Kasumi-1 (cell line): ENCODE measurements at places on chromosomes 13 and 19.
A peak's percentile ranks its signal among the peaks of the same experiment; 100 is the strongest.

DNA sequence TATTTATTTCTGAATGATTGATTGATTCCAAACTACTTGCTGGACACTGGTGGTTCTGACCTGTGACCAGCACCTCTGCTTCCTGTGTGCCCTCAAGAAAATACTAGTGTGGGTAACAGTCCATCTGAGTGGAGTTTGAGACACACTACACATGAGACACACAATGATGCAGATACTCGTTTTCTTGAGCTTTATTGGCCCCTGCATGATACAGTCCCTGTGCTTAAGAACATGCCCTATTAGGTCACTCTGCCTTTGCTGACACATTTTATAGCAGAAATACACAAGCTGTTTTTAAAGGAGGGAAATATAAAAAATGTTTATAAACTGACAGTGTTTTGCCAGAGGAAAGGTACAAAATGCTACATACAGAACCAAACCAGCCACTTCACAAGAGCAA is 126.9 kb downstream of the STK24 start:
- no peak for DNase-seq

- no peak for DNase-seq
Measured at GRCh38 chr19:30719189-30719998, 347.2 kb downstream of the ZNF536 start.

DNA sequence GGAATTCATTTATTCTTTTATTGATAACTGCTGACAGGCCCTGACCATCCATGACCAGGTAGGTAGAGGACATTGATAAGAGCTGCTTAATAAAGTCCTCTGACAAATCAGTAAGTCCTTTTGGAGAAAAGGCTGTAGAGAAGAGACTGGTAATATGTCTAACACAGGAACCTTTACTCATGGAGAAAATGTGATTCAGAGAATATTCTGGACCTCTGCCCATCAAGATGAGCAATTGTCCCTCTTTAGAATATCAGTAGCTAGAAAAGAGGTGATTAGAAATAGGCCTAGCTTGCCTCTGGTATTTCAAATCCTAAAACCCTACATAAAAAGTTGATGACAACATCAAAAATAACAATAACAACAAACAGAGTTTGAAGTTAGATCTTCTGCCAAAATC is 642.3 kb downstream of the TBC1D4 start:
- no peak for DNase-seq

GRCh38 chr13:111489301-111489700 is 168.9 kb downstream of the TEX29 start:
- no peak for DNase-seq

DNA sequence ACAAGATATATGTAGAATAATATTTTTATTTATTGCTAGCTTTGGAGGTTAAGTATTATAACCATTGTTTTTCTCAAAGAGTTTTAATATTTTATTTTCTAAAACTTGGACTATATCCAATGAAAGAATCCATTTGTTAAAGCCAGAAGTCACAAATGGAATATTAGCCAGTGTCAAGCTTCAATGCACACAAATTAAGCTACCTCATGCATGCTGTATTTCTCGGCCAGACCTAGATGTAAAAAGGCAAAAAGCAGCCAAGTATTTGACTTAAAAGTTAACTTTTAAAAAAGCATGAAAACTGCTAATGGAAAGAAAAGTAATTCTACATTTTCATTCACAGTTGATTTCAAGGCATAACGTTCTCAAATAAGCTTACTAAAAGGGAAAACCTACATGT is 160.0 kb upstream of the ATXN8OS start:
- no peak for DNase-seq

DNA sequence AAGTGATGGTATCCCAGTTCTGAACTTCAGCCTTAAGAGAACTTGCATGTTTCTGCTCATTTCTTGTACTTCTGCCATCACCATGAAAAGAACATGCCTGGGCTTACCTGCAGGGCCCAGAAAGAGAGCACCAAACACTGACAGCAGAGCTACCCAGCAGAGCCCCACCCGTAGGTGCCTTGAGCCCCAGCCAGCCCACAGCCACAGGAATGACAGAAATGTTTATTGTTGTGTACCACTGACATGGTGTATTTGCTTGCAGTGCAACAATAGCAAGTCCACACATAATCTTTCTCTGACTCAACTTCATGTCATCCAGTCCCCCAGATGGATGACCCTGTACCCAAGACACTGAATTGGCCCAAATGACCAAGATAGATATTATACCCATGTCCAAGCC is 195.2 kb downstream of the TSHZ3 start:
- no peak for DNase-seq

GRCh38 chr19:41699968-41700323 is 8.5 kb upstream of the CEACAM5 start:
- DNase-seq: no peak

- DNase-seq: no peak
Measured at GRCh38 chr13:44267980-44268379, 105.6 kb upstream of the SERP2 start.

- DNase-seq: no peak
Measured at GRCh38 chr13:85993567-85993966, 194.3 kb upstream of the SLITRK6 start.

DNA sequence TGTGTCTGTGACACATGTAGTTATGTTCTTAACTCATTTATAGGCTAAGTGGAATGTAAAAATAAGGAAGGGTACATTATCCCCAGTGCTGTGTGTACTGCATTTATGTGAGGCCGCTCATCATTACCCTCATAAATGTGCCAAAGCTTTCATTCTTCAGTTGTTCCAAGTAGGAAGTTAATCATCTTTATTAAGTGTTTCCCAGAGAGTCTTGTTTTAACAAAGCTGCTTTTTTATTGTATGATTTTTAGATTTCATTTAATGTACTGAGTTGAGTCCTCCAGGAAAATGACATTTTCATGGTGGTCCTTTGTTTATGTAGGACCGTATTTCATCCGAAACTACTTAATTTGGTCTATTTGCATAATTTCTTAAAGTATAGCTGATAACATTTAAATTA is 379.8 kb downstream of the DLEU7 start:
- no peak for DNase-seq

DNA sequence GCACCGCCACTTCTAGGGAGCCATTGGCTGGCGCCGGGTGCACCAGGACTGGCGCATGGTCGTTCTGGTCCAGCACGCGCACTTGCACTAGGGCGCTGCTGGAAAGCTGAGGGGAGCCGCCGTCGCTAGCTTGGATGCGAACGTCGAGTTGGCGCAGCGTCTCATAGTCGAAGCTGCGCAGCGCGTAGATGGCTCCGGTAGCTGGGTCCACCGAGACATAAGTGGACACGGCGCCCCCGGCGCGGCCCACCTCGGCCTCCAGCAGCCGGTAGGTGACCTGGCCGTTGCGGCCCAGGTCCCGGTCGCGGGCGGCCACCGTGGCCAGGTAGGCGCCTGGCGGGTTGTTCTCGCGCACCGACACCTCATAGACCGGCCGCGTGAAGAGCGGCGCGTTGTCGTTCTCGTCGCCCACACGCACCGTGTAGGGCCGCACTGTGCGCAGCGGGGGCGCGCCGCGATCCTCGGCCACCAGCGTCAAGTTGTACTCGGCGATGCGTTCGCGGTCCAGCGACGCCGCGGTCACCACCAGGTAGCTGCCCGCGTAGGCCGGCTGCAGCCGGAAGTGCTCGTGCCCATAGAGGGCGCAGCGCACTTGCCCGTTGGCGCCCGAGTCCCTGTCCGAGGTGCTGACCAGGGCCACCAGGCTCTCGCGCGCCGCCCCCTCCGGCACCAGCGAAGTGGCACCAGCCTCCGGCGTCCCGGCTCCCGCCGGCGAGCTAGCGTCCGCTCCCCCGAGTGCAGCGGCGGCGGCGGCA is 1.7 kb downstream of the PCDH8 start:
- no peak for DNase-seq

GRCh38 chr13:71830323-71830722 is 36.7 kb downstream of the DACH1 start:
- DNase-seq: no peak

- no peak for DNase-seq
Measured at GRCh38 chr19:30682146-30682998, 310.2 kb downstream of the ZNF536 start.

DNA sequence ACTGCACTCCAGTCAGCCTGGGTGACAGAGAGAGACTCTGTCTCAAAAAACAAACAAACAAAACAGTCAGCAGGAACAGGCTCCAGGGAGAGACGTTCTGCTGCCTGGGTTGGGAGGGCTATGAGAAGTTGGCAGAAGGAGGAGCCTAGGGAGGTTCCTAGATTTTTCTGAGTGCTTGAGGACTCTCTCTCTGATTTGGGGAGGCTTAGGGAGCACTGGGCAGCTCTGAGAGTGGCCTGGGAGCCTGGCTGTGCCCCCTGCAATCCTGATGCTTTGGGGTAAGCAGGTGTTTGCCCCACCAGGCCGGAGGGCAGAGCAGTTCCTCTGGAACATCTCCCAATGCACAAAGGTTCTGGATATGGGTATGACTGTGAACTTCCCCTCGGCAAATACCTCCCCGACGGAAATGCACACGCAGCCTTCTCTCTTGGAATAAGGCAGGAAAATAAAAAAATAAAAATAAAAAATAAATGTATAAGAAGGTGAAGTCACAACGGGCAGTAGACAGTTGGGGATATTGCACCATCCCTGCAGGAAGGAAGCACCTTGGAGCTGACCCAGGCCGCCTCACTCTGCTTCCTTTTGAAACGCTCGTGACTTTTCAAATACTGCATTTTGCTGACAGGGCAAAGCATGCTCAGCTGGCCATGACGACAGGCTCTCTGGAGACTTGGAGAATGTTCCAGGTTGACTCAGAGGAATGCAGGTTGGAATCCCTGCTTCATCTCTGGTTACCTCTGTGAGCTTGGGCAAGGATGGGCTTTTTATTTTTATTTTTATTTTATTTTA is 26.5 kb upstream of the HOMER3 start:
- peak; percentile 86 for DNase-seq

DNA sequence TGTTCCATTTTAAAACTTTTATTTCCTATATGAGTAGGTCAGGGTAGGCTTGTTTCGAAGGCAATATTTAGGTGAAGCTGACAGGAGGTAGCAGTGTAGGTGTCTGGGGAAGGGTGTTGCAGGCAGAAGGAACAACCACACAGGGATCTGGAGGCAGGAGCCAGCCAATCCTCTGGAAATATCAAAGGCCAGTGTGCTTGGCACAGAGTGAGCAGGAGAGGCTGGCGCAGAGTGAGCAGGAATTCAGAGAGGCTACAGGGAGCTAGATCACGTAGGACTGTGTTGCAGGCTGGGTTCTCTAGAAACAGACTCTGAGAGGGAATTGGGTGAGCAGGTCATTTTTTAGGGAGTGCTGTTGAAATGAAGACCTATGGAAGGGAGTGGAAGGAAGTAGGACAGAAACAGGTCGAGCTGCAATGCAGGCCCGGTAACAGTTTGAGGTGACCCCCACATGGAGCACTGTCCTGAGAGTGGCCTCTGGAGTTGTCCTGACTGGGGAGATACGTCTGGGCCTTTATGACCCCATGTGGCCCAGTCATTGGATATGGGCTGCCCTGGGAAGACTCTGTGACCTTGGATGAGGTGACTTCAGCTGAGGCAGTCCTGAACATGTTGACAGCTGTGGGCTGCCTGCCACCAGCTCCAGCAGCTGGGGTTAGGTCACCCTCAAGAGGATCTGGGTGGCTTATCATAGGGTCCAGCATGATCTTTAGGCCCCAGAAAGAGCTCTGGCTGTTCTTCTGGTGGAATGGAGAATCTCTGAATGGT is 51.7 kb downstream of the ERCC5 start:
- DNase-seq: no peak

- peak; percentile 35 for DNase-seq
Measured at GRCh38 chr19:18771328-18772242, 19.5 kb downstream of the COMP start.

DNA sequence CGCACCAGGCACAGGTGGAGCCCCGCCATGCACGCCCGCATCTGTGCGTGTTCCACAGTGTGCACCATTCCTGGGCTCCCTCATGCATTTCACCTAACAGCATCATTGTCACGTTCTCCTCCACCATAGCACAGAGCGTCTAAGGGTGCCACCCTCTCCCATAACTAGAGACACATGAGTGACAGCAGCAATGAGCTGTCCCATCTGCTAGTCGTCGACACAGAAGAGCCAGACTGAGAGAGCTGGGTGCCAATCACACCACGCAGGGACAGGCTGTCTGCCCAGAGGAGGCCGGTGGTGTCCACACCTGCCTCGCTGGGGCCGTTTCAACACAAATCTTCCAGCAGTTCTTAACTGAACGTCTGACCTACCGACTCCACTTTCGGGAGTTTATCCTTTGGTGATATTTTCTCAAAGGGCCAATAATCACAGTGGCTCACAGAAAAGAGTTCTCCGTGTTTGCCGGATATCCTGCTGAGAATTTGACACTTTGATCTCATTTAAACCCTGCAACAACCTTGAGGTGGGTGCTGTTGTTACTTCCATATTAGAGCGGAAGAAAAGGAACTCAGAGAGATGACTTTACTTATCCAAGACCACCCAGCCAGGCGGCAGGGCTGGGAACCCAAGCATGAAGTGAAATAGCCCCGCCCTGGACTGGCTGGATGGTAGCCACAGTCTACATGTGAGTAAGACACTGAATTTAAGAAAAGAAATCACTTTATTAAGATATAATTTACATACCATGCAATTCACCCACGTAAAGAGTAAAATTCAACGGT is 16.2 kb downstream of the CLEC11A start:
- DNase-seq: no peak

- DNase-seq: peak; percentile 52
Measured at GRCh38 chr19:10701955-10702525, 801 bp downstream of the QTRT1 start.

GRCh38 chr19:42534391-42534790 is 6.1 kb upstream of the CEACAM1 start:
- no peak for DNase-seq

DNA sequence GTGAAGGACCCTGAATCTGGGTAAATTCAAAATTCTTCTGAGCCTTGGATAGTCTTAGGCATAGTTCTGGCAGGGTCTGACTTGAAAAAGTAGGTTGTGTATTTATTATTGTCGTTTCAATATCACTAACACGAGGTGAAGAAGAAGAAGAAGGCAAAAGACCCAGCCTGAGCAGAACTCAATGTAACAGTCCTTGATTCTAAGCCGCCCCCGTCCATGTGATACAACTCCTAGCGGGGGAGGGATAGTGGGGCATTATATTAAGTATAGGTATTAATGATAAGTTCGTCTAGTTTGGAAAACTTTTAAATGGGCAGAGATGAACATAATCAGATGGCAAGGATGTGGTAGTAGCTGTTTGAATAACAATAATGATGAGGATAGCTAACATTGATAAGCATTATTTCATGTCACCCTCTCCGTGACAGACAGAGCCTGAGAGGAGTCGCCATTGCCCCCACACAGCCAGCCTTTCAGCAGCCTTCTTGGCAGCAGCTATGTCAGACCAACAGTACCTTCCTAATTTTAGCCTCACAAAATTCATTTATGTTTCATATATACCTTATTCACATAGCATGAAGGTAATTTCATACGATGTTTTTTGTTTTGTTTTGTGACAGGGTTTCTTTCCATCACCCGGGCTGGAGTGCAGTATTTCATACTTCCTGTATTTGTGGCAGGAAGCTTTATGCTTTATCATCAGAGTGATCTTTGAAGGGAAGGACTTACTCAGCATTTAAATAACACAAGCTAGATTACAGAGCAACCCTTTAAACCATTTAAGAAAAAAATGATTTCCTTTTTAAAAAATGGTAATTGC is 64.4 kb upstream of the NPAS1 start:
- peak; percentile 72 for DNase-seq

GRCh38 chr13:51000571-51001260 is 91.1 kb downstream of the RNASEH2B start:
- no peak for DNase-seq
